Sigmoid colon (tissue), 7 donors: ENCODE measurements at places on chromosomes 4 and X. TPM values are rescaled to one million over a fixed set of nuclear protein-coding genes. Genes with fewer than 3 reads are reported as not detected.

GRCh38 chrX:150506486-150506885 lies 61.9 kb upstream of the MTM1 start:
- DNase-seq: no peak

DNA sequence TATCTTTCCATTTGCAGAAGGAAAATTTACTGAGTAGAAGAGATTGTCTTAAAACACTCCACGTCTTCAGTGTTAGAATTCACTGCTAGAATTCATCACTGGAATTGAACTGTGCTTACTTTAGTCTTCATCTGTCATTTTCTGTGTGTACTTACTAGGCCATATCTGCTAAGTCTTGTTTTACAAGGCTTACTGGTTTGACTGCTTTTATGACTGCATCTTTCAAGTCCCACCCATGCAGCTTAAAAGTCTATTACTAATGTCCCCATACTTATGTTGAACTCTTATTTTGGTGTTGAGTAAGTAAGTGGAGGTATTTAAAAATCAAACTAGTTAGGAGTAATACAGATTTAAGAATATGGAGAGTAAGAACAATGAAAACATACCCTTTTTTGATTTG lies 14.6 kb downstream of the CLCN3 start:
- DNase-seq: no peak

DNA sequence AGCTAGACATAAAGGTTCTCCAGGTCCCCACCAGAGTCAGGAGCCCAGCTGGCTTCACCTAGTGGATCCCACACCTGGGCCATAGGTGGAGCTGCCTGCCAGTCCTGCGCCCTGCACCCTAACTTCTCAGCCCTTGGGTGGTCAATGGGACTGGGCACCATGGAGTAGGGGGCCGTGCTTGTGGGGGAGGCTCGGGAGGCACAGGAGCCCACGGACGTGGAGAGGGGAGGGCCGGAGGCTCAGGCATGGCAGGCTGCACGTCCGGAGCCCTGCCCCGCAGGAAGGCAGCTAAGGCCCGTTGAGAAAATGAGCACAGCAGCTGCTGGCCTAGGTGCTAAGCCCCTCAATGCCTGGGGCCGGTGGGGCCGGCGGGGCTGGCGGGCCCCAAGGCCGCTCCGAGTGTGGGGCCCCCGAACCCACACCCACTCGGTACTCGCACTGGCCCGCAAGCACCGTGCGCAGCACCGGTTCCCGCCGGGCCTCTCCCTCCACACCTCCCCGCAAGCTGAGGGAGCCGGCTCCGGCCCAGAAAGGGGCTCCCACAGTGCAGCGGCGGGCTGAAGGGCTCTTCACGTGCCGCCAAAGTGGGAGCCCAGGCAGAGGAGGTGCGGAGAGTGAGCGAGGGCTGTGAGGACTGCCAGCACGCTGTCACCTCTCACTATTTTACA lies 291.1 kb downstream of the KLHL4 start:
- no peak for DNase-seq

- DNase-seq: no peak
Measured at GRCh38 chr4:84362896-84363655, 136.0 kb downstream of the NKX6-1 start.

DNA sequence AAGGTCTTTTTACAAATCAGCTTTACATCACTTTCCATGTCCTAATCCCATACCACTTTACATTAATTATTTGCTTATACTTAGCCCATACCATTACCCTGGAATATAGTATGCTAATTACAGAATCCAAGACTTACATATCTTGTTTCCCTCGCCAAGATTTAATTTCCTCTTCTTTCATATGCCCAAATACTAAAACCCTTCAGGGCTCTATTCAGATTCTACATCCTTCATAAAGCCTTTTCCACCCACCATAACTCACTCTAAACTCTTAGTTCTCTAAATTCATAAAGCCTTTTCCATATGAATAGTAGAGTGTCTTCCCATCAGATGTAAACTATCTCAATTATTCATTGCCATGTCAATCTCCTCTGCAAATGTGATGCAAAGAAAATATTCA lies 390.7 kb downstream of the STPG2 start:
- DNase-seq: no peak

DNA sequence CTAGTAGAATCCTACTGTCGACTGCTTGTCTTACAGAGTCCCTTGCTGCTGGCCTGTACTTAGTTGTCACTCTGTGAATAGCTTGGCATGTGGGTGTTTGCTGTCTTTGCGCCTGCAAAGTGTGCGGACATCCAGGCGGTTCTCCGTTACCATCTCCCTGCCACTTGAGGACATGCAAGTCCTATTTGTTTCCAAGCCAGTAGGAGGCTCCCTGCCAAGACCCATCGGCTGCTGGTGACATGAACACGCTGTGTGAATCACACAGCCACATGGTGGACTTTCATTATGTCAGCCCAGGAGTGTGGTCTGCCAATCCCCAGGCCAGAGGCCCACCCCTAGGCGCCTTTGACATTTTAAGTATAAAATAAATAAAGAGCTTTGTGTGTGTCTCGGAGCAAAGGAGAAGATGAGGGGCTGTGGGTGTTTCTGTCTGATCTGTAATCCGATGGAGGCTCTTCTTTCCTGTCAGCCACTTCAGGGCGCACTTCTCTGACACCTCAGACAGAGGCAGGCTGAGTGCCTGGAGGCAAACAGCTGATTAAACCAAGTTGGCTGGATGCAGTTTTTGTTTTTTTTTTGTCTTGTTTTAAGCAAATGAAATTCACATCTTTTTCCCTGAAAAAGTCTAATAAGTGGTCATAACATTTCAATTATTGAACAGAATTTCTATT lies 51.5 kb downstream of the ALPK1 start:
- no peak for DNase-seq

DNA sequence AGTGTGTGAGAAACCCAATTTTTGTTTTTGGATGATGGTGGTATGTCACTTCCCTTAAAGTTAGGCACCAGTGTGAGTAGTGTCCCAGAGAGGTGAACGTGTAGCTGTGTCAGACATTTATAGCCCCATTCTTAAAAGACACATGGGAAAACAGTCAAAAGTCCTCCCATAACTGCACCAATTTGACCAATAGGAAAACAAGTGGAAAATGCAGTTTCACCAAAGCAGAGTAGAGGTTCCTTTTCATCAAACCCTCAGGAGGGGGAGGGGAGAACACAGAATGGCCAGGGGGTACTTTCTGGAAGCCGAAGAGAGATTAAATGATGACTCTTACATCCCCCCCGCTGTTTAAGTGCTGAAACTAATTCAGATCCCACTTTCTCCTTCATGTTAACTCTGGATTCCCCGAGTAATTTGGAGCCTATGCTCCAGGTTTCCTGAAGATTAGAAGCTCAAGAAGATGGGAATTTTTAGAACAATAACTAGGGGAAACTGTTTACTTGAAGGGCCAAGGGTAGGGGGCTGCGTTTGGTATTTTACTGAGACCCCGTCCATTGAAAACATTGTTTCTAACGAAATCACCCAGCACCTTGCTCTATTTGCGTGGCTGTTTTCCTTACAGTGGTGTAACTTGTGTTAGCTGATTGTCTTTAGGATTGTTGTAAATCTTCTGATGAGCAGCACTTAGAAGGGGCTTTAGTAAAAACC lies 2.1 kb upstream of the LEF1 start:
- DNase-seq: no peak

GRCh38 chr4:182826391-182826790 lies 90.8 kb downstream of the DCTD start:
- no peak for DNase-seq

DNA sequence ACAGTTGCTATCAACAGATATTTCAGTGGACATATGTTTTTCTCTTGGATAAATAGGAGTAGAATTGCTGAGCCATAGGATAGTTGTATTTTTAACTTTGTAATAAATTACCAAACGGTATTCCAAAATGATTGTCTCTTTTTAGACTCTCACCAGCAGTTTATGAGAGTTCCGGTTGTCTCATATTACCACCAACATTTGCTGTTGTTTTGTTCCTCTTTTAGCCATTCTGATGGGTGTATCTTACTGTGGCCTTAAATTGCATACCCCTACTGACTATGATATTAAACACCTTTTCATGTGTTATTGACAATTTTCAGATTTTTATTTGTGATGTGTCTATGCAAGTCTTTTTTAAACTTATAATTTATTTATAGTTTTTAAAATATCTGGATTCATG lies 39.7 kb downstream of the SNX25 start:
- no peak for DNase-seq

DNA sequence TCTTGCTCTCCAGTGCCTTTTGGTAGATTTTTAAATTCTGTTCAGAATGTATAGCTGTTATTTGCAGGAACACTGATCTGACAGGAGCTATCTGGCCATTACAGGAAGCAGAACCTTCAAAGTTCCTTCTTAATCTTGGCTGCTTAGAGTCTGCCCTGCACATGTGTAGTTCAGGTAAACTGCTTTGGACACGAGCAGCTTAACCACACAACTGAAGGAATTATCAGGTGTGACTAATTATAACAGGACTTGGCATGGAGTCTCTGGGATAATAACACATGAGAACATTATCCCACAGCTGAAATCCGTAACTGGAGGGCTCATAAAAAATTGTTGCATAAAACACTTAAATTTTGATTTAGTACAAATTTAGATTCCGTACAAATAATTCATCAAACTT lies 11.6 kb upstream of the ING2 start:
- no peak for DNase-seq

GABRQ gene
- total RNA-seq: under 0.01 TPM

BEND4 gene
- total RNA-seq: 1.2 TPM

CSN1S1 gene
- not detected for total RNA-seq

ENOPH1 gene
- total RNA-seq: 21.8 TPM

TBC1D9 gene
- total RNA-seq: 7.9 TPM

FAM184B gene
- not detected for total RNA-seq

DNA sequence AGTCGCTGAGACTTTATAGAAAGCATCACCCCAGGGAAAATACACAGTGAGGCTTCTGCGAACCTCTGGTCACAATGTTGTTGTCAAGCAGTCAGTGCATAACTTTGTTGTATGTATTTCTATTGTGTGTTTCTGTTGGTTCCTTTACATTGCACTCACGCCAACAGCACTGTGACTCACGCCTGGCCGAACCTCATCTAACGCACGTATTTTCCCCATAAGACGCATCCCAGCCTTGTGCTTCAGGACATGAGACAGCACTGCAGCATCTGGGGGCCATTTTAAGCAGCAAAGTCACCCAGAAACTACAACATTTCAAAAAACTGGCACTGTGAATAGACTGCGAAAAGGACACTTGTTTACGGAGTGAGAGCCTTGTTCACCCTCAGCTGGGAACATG lies 30.6 kb downstream of the TBL1X start:
- no peak for DNase-seq

ASB5 gene
- total RNA-seq: 14.3 TPM
